ENCODE measurements at places on chromosomes 1 and 21.

- no peak for DNase-seq
Observed at GRCh38 chr21:37579356-37579755, 212.8 kb downstream of the DYRK1A start.

DNA sequence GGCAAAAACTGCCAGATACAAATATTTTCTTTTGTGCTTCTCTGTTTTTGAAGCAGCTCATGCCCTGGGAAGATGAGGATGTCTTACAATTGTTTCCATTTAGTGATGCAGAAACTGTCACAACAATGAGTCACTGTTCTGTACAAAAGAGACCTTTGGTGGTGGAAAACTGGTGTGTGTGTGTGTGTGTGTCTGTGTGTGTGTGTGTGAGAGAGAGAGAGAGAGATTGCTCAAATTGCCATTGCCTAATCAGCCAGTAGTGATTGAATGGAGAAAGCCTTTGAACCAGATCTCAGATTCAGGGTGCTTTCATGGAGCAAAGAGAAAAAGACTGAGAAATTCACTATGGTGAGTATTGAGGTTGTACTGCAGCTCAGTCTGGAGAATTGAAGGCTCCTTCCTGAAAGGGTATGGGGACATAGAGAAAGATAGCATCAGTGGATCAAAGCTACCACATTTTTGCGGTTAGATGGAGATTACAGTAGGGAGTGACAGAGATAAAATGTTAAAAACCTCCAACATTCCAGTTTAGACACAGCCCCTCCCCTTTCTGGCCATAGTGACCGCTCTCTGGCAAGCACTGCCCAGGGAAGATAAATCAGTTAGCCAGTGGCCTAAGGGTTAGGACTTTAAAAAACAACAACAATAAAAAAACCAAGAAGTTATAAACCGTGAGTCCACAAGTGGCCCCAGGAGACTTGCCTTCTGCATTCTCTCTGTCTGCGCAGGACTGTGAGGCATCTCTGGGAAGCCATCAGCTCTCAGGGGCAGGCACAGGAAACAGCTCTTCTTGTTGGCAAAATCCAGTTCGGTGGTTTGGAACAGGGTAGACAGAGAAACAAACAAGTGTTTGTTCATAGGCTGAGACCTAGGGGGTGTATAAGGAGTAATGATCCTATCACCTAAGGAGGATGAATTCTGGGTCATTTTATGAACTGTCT, 406.5 kb downstream of the DUSP10 start:
- DNase-seq: peak; percentile 32

DNA sequence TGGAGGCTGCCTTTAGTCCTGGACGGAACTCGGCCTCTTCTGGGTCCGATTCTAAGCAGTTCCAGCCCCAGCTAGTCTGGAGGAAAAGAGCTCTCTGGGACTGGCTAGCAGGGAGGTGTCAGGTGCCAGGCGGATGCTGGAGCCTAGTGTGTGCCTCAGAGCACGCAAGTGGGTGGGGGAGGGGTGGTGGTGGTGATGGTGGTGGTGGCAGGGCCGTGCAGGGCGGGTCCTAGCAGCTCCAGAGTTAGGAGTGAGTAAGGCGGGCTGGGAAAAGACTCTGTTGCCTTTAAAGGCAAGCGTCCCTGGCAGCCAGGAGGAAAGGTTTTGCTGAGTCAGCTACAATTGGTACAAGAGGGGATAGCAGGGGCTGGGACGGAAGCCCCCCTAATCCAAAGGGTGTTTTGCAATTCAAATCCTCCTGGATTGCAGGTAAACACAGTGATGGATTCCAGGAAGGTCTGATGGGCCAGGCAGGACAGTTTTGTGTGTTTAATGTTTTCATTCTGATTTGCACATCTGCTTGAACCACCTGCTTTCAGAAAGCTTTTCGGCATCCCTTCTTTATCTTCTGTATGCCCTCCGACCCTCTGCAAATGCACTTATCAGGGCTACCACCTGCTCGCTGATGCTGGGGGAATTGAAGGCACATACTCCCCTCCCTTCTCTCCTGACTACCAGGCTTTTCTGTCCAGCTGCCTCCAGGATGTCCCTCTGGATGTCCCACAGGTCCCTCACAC, 4.1 kb upstream of the SLC2A1 start:
- DNase-seq: peak; percentile 41

DNA sequence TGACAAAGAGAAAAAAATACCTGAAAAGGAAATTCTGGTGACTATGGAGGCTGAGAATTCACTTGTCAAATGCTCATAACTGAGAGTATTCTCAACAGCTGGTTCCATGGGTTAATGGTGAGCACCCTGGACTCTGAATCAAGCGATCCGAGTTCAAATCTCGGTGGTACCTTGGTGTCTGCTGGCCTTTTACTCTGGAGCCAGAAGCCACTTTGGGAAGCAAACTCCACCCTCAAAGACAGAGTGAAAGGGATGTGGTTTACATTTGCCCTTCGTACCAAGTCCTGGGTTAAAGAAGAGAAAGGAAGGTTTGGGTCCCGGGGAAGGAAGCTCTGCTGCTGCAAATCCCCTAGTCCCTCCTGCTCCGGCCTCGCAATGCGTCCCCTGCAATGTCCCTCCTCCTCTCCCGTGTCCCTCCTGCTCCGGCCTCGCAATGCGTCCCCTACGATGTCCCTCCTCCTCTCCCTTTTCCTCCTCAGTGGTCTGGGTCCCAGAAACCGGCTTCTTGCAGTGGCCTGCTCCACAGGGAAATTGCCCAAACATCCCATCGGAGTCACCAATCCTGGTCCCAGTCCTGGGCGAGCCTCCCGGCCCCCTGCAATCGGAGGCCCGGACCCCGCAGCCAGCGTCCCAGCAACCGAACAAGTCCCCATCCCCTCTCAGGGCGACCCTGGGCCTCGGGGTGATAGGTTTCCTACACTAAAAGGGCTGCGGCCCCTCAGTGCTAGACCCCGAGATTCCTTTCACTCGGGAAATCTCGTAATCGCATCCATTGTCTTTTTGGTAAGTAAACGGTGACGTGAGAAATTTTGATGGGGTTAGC, 129.4 kb downstream of the PPIAL4G start:
- peak; percentile 61 for DNase-seq

DNA sequence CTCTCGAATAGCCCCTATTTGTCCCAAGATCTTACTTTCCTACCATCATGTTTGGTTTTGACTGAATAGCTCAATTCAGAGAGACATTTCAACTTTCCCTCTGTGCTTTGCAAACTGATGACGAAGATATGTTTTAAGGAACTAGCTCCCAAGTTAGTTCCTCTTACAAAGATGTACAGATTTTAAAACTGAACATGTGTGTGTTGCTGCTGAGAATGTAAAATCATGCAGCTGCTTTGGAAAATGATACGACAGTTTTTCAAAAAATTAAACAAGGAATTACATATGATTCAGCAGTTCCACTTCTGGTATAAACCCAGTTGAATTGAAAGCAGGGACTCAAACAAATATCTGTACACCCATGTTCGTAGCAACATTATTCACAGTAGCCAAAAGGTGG, 33.6 kb downstream of the KIF26B start:
- no peak for DNase-seq

DNA sequence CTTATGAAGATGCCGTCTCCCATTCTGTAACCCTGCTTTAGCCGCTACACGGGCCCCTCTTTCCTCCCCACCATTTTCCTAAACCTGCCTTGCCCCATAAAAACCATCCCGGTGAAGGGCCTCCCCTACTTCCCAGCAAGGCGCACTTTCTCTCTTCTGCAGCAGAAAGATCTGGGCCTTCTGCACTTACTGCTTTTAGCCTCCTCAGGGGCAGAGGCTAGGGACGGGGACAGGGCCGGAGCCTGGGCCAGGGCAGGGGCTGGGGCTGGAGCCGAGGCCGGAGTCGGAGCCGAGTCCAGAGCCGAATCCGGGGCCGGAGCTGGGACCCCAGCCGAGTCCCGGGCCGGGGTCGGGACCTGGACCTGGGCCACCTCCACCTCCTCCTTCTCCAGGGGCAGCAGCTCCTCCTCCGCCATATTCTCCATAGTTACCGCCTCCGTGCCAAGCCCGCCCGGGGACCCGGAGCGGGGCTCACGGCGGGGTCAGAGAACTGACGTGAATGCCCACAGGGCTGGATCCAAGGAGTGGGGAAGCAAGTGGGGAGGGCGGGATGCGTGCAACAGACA, 382 bp downstream of the TRMT1L start:
- DNase-seq: no peak

GRCh38 chr1:55117941-55118340, 78.6 kb downstream of the PCSK9 start:
- DNase-seq: no peak

DNA sequence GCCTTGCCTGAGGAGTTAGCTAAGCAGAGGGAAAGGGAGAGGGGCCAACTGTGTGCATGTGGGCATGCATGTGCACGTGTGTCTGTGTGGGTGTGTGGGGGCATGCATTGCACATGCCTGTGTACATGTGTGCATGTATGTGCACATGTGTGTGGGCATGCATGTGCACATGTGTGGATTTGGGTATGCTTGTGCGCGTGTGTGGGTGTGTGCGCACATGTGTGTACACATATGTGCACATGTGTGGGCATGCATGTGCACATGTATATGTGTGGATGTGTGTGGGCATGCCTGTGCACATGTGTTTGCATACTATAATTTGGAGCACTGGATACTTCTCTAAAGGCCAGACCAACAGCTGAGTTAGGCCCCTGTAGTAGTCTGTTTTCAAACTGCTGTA, 350.0 kb downstream of the PRDM2 start:
- DNase-seq: no peak

DNA sequence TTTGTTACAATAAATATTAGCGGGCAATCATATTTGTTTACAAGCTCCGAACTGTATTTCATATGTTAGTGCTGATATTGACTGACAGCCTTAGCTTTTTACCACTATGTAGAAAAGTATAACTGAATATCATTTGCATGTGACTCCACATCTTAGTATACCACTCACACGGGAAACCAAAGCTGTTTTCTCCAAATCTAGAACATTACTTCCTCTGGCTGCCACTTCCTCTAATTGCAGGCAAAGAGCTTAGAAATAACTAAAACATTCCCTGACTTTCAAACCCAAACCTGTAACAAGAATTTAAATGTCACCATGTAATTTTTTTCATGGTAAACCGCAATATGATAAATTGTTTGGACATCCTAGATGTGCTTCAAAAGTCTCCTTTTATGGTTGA, 174.7 kb downstream of the LBR start:
- DNase-seq: no peak

DNA sequence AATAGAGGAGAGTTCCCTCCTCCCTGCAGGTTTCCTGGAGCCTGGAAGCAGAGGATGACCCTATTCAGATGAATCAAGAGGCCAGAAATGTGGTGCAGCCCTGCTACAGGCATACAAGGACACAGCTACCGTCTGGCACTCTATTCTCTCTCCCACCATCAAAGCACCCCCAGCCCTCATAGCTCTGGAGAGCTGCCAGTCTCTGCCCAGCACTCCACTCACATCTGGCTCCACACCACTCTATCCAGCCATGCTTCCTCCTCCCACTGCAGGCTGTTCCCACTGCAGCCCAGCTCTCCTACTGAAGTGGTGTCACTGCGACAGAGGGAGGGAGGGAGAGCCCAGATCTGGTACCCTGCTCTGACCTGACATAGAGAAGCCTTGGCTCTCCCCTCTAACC, 18.4 kb downstream of the SYT2 start:
- no peak for DNase-seq

- DNase-seq: no peak
Observed at GRCh38 chr1:53380296-53380695, 52.4 kb upstream of the LRP8 start.

DNA sequence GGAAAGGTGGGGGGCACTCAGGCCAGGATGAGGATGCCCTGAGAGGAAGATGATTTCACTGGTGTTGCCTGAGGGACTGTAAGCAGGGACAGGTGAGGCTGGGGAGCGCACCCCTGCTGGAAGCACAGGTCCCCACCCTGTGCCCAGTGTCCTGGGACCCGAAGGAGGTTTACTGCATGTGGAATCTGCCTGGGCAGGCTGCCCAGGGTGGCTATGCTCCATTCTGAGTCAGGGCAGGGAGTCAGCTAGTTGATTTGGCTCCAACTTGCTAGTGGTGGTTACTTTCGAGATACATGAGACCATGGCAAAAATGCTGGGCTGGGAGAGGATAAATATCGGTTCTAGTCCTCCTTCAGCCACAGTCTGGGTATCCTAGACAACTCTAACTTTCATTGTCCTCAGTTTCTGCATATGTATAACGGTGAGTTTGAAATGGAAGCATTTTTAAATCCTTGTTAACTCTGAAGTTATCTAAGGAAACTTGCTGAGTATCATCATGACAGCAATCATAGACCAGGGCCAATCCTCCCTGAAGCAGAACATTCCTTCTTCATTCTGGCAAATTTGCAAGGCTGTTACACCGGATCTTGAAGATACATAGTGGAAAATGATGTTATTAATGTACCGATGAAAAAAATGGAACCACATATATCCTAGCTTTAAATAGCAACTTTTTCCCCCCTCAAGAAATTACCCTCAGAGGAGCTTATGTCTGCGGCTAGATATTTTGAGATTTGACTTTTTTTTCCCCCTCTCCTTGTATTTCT, 7.7 kb downstream of the TLR5 start:
- peak; percentile 83 for DNase-seq

DNA sequence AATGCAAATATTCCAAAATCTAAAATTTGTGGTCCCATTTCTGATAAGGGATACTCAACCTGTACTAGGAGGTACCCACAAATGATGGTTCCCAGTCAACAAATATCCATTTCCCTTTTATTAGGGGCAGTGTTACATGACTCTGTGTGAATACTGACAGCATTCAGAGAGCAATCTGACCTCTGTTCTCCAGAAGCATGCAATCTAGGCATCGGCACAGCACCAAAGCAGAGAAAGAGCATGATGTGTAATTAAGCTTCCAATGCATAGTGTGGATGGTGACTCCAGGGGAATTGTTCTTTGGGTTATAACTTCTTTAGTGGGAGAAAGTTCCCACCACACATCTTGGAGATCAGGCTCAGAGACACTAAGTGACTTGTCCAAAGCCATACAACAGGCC, 71.6 kb downstream of the ELAVL4 start:
- DNase-seq: no peak

- no peak for DNase-seq
Observed at GRCh38 chr1:48114596-48115382, 107.7 kb upstream of the SLC5A9 start.

GRCh38 chr1:30103708-30104411, 619.5 kb downstream of the MATN1 start:
- DNase-seq: no peak

DNA sequence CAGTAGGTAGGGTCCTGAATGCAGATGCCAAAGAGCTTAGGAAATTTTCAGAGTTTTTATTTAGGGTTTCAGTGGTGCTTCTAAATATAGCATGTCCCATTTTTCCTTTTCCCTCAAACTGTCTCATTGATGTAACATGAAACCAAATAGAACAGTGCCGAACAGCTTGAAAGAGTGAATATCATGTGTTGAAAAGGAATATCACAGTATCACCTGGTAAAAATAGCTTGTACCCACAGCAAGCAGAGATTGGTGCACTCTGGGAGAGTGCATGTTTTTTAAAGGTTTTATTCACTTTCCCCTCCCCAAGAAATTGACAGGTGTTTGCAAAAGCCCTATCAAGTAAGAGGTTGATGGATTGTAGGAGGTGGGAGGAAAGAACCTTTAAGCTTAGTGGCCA, 41.9 kb upstream of the ELAVL4 start:
- DNase-seq: no peak
